ENCODE measurements at places on chromosomes 4 and X. TPM values are rescaled to one million over a fixed set of nuclear protein-coding genes. Genes with fewer than 3 reads are reported as not detected.

ZCCHC13 gene
- not detected for total RNA-seq

ODAM gene
- not detected for total RNA-seq

RASSF6 gene
- total RNA-seq = not detected

HELT gene
- not detected for total RNA-seq

RS1 gene
- not detected for total RNA-seq
